Pancreas (tissue), 10 donors: ENCODE measurements at places on chromosomes 16 and 17. TPM values are rescaled to one million over a fixed set of nuclear protein-coding genes. Genes with fewer than 3 reads are reported as not detected.
A peak's percentile ranks its signal among the peaks of the same experiment; 100 is the strongest.

TBC1D26 gene
- not detected for total RNA-seq

DNA sequence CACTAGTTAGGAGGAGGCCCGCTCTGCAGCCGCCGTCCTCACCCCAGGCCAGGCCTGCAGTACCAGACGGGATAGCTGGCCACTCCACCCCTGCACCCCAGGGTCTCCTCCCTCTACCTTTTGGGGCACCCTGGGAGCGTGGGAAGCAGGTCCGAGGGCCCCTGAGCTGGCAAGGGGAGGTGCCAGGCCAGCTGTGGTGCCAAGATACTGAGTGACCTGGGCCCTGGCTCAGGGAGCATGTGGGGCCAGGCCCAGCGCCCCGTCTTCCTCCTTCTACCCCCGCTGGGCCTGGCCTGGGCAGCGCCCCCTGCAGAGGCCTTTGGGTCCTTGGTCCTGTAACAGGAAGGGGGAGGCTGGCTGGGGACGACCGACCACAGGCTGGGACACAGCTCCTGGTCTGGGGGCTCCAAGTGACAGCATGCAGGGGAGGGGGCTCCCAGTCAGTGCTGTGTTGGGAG lies 13.0 kb downstream of the PAM16 start:
- H3K27ac ChIP-seq, result no peak overlapping the region
- no peaks in the 10 kb centered on the region for H3K27me3 ChIP-seq
- no peak for DNase-seq
- H3K36me3 ChIP-seq, result no peaks in the 10 kb centered on the region

GRCh38 chr16:69267633-69268032 lies 43.5 kb upstream of the VPS4A start:
- DNase-seq, result no peak
- H3K27ac ChIP-seq, result no peak overlapping the region
- H3K4me1 ChIP-seq, result no peaks in the 10 kb centered on the region
- H3K36me3 ChIP-seq, result no peaks in the 10 kb centered on the region

GRCh38 chr17:50903604-50904517 lies 37.7 kb upstream of the TOB1 start:
- H3K4me1 ChIP-seq, result peaks cover 68% of the 10 kb centered on the region
- H3K27ac ChIP-seq, result peak overlapping the region; percentile 93
- no peaks in the 10 kb centered on the region for H3K27me3 ChIP-seq
- no peaks in the 10 kb centered on the region for H3K36me3 ChIP-seq
- no peak for DNase-seq

GRCh38 chr16:88327561-88328312 lies 55.0 kb upstream of the ZNF469 start:
- H3K36me3 ChIP-seq, result no peaks in the 10 kb centered on the region
- DNase-seq, result no peak
- H3K27ac ChIP-seq, result no peak overlapping the region
- no peaks in the 10 kb centered on the region for H3K4me1 ChIP-seq
- H3K27me3 ChIP-seq, result no peaks in the 10 kb centered on the region
- H3K4me3 ChIP-seq, result no peak overlapping the region

- no peak for DNase-seq
- H3K27me3 ChIP-seq, result no peaks in the 10 kb centered on the region
- H3K4me3 ChIP-seq, result no peak overlapping the region
- peaks cover 22% of the 10 kb centered on the region for H3K4me1 ChIP-seq
- no peaks in the 10 kb centered on the region for H3K36me3 ChIP-seq
- H3K27ac ChIP-seq, result no peak overlapping the region
These were observed 44.2 kb downstream of the CMIP start for GRCh38 chr16:81488687-81489411.

SDK2 gene
- total RNA-seq, result 0.16 TPM

GRCh38 chr17:83028851-83029250 lies 50.6 kb upstream of the METRNL start:
- H3K4me1 ChIP-seq, result no peaks in the 10 kb centered on the region
- DNase-seq, result no peak
- H3K4me3 ChIP-seq, result no peak overlapping the region

DNA sequence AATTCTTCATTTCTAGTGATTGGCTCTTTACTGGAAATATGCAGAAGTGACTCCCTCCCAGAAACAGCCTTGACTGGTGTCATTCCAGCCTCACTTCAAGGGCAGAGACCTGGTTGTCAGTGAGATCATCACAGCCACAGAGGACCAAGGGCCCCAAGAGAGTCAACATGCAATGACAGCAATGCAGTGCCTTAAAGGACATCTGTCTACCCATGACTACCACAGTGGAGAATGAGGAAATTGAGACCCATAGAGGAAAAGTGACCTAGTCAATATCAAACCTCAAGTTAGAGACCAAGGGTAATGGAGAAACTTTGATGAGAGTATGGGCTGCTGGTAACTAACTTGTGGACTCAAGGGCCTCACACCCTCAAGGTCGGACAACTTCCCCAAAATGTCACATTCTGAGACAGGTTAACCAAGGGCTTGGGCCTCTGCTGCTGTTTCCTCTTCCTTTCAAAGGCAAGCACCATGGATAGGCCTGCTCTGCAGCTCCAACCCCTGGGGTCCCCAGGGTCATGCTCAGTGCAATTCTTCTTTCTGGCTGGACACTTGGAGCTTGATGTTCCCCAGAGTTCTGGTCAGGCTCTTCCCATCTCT lies 11.3 kb downstream of the NOG start:
- H3K36me3 ChIP-seq, result no peaks in the 10 kb centered on the region
- no peaks in the 10 kb centered on the region for H3K27me3 ChIP-seq
- DNase-seq, result no peak
- no peak overlapping the region for H3K4me3 ChIP-seq
- H3K27ac ChIP-seq, result no peak overlapping the region
- no peaks in the 10 kb centered on the region for H3K4me1 ChIP-seq

- peak overlapping the region; percentile 92 for H3K27ac ChIP-seq
- H3K27me3 ChIP-seq, result no peaks in the 10 kb centered on the region
- H3K4me3 ChIP-seq, result peak overlapping the region; percentile 79
These were observed 6.3 kb upstream of the FLYWCH1 start for GRCh38 chr16:2905241-2905987.

DNA sequence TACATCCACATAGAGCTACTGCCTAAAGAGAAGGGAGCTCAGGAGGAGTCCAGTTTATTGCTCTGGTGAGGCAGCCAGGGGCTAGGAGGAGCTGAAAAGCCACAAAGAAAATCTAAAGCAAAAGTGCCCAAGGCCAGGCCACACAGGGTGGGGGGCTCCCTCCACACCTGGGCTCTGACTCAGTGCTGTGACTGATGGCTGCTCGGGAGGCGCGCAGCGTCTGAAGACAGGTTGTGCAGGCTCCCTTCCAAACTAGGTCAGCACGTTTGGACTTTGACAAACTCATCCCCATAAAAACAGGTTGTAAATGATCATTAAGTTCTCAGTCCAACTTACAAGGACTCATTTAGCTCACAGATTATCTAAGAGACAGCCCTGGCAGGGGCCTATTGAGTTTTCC lies 22.2 kb upstream of the LCMT1 start:
- no peak for DNase-seq
- no peaks in the 10 kb centered on the region for H3K4me1 ChIP-seq
- H3K4me3 ChIP-seq, result no peak overlapping the region
- no peaks in the 10 kb centered on the region for H3K27me3 ChIP-seq
- H3K36me3 ChIP-seq, result no peaks in the 10 kb centered on the region
- H3K27ac ChIP-seq, result no peak overlapping the region

- H3K27ac ChIP-seq, result no peak within 1 kb of the TSS
- peak; percentile 81 for DNase-seq
- no peaks in the 10 kb centered on the region for H3K27me3 ChIP-seq
- no peaks in the 10 kb centered on the region for H3K36me3 ChIP-seq
- peak within 1 kb of the TSS; percentile 14 for H3K4me3 ChIP-seq
These were observed at the start of gene MT1A for GRCh38 chr16:56637814-56638750. TSS of gene MT1A (plus strand) at chr16:56638666. CDS start at chr16:56638739, 73 bp downstream.

DNA sequence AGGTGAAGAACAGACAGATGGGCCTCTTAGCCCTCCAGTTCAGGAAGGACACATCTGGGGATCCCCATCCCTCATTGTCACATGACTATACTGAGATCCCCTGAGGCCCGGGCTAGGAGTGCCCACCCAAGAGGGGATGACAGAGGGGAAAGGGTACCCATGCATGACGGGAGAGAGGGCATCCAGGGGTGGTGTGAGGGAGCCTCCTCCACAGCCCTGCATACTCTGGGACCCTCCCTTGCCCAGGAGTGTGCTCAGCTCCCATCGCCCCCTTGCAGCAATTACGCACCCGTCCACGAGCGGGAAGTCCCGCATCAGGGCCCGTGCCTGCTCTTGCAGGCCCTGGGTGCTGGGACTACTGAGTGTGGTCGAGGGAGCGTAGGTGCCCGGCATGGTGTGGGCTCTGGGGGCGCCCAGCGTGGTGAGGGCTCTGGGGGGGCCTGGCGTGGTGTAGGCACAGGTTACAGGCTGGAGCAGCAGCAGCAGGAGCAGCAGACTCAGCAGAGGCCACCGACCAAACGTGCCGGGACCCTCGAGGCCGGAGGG lies 6.5 kb downstream of the DPEP2 start:
- H3K36me3 ChIP-seq, result no peaks in the 10 kb centered on the region
- no peak overlapping the region for H3K27ac ChIP-seq
- no peak overlapping the region for H3K4me3 ChIP-seq

GRCh38 chr17:27323538-27324215 lies 29.8 kb downstream of the WSB1 start:
- H3K27ac ChIP-seq, result no peak overlapping the region
- peaks cover 5% of the 10 kb centered on the region for H3K4me1 ChIP-seq
- H3K36me3 ChIP-seq, result no peaks in the 10 kb centered on the region

DNA sequence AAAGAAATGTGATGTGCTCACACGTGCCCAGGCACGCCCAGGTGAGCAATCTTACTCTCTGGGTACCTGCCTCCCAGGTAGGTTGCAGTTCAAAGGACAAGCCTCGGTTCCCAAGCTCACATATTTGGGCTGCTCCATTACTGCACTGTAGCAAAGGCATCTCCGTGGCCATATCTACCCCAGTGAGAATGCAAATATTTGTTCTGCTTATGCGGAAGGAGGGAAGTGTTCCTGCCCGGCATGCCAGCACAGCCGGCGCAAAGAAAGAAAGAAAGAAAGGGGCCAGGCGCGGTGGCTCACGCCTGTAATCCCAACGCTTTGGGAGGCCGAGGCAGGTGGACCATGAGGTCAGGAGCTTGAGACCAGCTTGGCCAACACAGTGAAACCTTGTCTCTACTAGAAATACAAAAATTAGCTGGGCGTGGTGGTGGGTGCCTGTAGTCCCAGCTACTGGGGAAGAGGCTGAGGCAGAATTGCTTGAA lies 30.7 kb downstream of the SLC43A2 start:
- peaks cover 8% of the 10 kb centered on the region for H3K4me1 ChIP-seq
- H3K27ac ChIP-seq, result peak overlapping the region; percentile 80
- H3K4me3 ChIP-seq, result no peak overlapping the region
- DNase-seq, result no peak
- no peaks in the 10 kb centered on the region for H3K36me3 ChIP-seq

DNA sequence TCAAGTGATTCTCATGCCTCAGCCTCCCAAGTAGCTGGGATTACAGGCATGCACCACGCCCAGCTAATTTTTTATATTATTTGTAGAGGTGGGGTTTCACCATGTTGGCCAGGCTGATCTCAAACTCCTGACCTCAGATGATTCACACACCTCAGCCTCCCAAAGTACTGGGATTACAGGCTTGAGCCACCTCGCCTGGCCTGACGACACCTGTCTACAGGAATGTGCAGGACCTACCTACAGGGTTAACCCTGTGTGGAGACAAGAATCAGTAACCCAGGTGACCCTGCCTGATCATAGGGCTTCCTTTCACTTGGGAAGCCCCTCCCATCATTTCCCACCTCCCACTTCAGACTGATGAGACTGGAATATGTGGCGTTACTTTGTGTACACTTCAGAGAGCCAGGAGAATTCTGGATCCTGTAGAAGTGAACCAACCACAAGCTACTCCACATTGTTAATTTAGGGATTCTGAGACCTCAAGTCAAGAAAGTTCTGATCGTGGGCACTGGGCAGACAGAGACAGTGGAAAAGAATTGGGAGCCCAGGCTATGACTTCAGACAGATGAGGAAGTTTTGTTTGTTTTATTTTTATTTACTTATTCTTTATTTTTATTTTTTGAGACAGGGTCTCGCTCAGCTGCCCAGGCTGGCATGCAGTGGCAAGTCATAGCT lies 5.7 kb upstream of the MILR1 start:
- no peak overlapping the region for H3K27ac ChIP-seq
- no peak overlapping the region for H3K4me3 ChIP-seq
- no peaks in the 10 kb centered on the region for H3K4me1 ChIP-seq
- H3K36me3 ChIP-seq, result no peaks in the 10 kb centered on the region

ITGA3 gene
- 21.8 TPM for total RNA-seq

MGRN1 gene
- total RNA-seq, result 30.9 TPM

DNA sequence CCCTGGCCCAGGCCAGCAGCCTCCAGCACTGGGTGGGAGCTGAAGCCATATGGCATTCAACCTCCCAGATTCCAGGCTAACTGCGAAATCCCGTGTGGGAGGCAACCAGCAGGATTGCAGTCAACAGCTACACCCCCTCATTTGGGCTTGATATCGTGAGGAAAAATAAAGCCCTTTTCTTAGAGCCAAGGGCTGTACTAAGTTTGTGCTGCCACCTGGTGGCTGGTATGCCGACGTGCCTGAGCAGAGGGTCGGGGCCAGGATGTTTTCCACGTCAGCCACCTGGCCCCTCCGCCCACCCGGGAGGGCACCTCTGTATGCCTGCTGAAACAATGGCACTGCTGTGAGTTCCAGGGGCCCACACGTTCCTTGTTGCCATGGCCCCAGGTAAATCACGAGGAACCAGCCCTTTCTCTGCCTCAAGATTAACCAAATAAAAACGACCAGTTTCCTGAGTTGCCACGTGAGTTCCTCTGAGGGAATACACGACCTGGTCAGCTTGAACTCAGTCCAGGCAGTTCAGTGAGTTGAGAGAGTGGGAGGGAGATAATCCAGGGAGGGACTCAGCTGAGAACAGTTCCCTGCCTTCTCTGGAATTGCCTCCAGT lies 9.0 kb downstream of the TMEM98 start:
- no peaks in the 10 kb centered on the region for H3K27me3 ChIP-seq
- peak overlapping the region; percentile 62 for H3K27ac ChIP-seq
- H3K36me3 ChIP-seq, result peaks cover 7% of the 10 kb centered on the region
- peak; percentile 85 for DNase-seq

DNA sequence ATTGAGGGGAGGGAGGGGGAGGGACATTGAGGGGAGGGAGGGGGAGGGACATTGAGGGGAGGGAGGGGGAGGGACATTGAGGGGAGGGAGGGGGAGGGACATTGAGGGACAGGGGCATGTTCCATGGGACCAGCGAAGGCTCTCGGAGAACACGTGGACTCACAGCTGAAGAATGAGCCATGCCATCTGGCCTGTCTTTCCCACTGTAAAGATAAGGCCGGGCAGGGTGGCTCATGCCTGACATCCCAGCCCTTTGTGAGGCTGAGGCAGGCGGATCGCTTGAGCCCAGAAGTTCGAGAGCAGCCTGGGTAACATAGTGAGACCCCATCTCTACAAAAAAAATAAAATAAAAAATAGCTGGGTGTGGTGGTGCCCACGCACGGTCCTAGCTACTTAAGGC lies 32.5 kb downstream of the RPH3AL start:
- H3K4me1 ChIP-seq, result no peaks in the 10 kb centered on the region
- H3K4me3 ChIP-seq, result no peak overlapping the region
- H3K27me3 ChIP-seq, result no peaks in the 10 kb centered on the region
- peaks cover 12% of the 10 kb centered on the region for H3K36me3 ChIP-seq
- H3K27ac ChIP-seq, result no peak overlapping the region
- no peak for DNase-seq

GRCh38 chr17:5793899-5794298 lies 209.6 kb upstream of the NLRP1 start:
- no peaks in the 10 kb centered on the region for H3K4me1 ChIP-seq
- no peak for DNase-seq
- no peaks in the 10 kb centered on the region for H3K27me3 ChIP-seq
- no peak overlapping the region for H3K27ac ChIP-seq
- no peak overlapping the region for H3K4me3 ChIP-seq

GRCh38 chr16:68844211-68844564 lies 857 bp downstream of the TANGO6 start:
- H3K4me1 ChIP-seq, result no peaks in the 10 kb centered on the region
- DNase-seq, result no peak
- peak overlapping the region; percentile 67 for H3K4me3 ChIP-seq
- no peak overlapping the region for H3K27ac ChIP-seq
- H3K27me3 ChIP-seq, result no peaks in the 10 kb centered on the region
